CD4-positive, alpha-beta T cell treated with Interferon gamma for 1 hour (primary cell): ENCODE measurements at places on chromosomes 16 and 17.

DNA sequence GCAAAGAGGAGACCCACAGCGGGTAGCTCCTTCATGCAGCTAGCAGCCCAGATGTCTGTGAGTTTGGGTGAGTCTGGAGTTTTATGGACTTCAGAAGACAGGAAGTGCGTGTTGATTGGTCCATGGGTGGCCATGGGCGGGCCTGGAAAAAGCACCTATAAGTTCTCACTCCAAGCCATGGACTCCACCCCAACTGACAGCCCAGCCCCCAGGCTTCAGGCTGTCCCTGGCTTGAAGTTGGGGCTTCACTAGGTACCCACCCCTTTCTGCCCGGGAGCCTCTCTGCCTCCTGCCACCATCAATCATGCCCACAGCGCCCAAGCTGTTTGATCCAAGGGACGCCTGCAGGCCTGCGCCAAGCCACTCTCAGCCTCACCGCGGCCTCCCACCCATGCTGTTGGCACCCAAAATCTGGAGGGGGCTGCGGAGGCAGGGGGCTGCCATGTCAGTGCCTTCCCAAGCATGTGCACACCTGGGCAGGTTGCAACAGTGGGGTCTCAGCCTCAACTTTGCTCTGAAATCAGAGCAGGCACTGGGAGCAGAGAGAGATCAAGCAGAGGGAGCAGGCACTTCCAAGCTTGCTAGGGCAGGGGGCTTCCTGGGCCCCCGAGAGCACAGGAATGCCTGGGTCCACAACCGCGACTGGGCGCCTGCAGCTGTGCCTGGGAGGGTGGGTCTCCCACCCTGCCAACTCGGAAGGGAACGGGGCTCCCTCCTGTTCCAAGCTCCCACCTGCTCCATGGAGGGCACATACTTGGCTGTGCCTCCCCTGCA is 1503.7 kb downstream of the CDH11 start:
- DNase-seq = no peak

- peak; percentile 57 for DNase-seq
These were observed 14.3 kb upstream of the PRKAR1A start for GRCh38 chr17:68497885-68498319.

DNA sequence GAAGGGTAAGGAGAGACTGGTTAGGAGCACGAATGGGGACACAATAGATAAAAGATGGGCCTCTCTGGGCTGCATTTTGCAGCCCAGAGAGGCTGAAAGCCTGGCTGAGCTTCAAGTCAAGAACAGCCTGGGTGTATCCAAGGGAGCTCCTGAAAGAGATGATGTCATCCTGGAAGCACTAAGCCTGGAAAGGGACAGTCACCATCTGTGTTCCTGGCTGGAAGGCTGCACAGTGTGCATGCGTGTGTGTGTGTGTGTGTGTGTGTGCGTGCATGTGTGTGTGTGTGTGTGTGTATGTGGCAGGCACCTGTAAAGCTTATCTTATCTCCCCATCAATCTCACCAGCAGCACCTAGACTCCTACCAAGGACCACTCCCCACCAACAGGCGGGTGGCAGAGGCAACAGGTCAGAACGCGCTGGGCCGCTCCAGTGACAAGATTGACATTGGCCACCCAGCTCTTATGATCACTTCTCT is 44.1 kb downstream of the COG7 start:
- DNase-seq = no peak

DNA sequence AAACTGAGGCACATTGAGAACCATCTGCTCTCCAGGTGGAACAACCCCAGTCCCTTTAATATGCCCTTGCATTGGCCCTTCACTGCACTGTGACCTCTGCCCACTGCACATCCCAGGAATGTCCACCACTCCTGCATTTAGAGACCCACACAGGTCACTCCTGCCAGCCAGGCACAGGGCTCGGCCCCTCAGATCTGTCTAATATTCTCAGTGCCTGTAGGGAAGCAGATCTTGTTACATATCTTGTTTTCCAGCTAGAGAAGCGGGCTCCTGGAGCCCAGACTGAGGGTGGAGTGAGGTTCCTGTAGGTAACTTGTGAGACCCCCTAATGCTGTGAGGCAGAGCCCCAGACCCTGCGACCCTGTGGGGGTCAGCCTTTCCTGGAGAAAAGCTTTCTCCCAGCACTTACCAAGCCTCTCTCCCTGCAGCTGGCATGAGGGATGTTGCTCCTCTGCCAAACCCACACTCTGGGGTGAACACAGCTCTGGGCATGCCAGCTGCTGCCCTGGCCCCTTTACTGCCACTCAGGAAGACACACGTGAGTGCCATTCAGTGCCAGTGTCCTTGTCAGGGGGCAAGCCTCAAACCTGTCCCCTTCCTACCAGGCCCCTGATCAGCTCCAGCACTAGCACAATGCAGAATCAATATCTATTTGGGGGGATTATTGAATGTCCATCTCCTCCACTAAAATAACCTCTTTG is 40.3 kb upstream of the CRHR1 start:
- DNase-seq = no peak

DNA sequence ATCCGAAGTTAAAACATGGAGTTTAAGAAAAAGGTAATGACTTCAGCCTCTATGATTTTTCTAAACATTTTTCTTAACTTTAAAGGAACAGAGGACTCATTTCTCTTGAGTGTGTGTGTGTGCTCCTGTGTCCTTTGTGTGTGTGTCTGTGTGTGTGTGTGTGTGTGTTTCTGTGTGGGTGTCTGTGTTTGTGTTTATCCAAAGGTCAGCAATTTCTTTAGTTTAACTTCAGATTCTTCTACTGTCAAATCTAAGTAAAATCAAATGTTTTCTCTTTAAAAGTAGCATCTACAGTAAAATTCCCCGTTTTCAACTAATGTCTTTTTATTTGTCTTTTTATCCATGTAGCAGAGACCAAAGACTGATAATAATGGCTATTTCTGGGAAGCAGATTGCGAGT is 31.8 kb downstream of the HSBP1 start:
- no peak for DNase-seq

DNA sequence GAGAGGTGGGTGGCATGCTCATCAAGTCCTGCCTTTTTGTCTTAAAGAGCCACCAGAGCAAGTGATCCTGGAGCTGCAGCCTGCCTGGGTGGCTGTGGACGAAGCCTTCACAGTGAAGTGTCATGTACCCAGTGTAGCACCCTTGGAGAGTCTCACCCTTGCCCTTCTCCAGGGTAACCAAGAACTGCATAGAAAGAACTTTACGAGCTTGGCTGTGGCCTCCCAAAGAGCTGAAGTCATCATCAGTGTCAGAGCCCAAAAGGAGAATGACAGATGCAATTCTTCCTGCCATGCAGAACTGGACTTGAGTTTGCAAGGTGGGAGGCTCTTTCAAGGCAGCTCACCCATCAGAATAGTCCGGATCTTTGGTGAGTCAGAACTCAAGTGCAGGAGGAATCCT is 14.2 kb downstream of the CSH2 start:
- DNase-seq = no peak

GRCh38 chr16:83130039-83130438 is 503.3 kb downstream of the CDH13 start:
- no peak for DNase-seq

DNA sequence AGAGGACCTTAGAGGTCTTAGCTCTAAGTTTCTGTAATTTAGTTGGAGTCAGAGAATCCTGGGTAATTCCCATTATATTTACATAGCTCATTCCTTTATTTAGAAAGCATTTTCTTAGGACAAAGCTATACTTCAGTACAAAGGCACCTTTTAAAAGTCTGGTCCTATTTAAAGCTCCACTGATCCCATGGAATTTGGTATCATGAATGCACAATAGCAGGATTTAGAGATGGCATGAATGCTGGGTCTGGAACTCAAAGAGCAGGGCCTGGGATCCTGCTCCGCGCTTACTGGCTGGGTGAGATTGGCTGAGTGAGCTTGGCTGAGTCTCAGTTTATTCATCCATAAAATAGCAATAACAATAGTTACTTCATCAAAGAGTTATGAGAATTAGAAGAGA is 4.8 kb downstream of the KRT23 start:
- no peak for DNase-seq

- no peak for DNase-seq
These were observed 17.1 kb downstream of the C16orf82 start for GRCh38 chr16:27083861-27084261.

GRCh38 chr17:63136369-63137012 is 170.5 kb downstream of the TANC2 start:
- no peak for DNase-seq

DNA sequence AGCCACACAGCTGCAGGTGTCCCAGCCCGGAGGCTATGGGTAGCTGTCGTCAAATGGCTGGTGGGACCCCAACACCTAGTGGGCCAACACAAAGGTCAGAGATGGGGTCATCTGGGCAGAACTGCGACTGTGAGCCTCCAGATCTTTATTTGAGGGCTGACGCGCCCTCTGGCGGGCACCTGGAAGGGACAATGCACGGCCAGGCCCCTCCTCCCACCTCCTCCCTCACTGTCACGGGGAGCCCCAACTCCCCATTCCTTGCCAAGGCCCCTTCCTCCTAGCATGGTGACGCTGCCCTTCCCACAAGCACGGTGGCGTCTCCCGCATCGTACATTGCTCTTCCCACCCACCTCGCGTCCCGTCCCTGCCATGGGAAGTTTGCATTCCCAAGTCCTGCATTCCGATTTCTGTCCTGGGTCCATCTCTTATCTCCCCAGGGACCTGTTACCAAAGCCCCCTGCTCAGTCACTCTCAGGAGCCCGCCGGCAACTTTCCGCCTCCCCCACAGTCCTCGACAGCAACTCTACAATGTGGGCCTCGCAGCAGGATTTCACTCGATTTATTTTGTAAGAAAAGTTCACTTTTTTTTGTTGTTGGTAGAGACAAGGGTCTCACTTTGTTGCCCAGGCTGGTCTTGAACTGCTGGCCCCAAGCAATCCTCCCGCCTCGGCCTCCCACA is 1.0 kb downstream of the TLE7 start:
- DNase-seq = no peak

DNA sequence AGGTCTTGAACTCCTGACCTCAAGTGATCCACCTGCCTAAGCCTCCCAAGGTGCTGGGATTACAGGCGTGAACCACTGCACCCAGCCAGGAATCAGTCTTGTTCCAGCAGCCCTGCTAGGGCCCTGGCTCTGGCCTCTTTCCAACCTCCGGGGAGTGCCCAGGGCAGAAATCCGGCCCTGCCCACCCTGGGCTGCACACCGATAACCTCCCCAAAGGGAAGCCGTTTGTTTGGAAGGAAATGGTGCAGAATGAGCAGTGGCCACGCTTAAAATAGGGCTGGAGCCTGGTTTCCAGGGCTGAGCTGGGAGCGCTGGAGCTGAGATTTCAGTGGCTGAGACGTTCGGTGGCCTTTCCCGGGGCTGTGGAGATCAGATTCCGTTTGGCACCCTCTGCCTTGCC is 17.8 kb upstream of the EMP2 start:
- DNase-seq = no peak

DNA sequence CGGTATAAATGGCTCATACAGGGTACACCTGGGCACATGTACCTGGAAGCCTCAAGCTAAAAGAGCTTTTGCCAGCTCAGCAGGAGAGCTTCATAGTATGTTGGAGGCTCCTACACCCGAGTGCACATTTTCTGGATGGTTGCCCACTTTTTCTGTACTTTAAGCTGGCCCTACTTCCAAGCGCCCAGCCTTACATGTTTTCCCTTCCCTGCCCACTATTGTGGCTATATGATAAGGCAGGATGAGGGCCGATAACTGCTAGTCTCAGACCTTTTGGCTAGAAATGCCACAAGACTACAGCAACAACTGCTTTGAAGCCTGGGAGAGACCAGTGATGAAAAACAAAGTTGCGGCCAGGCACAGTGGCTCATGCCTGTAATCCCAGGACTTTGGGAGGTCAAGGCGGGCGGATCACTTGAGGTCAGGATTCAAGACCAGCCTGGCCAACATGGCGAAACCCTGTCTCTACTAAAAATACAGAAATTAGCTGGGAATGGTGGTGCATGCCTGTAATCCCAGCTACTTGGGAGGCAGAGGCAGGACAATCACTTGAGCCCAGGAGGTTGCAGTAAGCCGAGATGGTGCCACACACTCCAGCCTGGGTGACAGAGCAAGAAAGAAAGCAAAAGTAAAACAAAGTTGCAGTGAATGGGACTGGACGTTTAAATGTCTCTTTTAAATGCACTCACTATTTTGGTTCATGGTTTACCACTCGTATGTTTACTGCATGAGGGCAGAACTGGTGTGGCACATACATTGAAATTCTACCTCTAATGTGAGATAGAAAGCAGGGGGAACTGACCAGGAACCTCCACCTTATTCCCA is 14.2 kb upstream of the MARCHF10 start:
- no peak for DNase-seq
